T1000 (cell line): ENCODE measurements at places on chromosomes 7 and 10.

DNA sequence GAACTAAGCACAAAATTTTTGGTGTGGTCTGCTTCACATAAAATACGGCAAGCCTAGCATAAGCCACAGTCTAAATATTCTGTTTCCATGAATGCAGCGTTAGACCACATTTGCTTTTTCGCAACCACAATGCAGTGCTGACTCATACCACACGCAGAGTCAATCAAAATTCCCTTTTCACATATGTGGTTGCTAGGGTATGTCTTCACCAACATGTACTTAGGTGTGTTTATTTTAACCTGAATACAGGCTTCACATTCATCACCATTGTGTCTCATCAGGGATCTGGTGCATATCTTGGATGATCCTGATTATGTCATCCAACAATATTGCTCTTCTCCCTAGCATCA, 90.8 kb downstream of the CHN2 start:
- DNase-seq: peak; percentile 67

DNA sequence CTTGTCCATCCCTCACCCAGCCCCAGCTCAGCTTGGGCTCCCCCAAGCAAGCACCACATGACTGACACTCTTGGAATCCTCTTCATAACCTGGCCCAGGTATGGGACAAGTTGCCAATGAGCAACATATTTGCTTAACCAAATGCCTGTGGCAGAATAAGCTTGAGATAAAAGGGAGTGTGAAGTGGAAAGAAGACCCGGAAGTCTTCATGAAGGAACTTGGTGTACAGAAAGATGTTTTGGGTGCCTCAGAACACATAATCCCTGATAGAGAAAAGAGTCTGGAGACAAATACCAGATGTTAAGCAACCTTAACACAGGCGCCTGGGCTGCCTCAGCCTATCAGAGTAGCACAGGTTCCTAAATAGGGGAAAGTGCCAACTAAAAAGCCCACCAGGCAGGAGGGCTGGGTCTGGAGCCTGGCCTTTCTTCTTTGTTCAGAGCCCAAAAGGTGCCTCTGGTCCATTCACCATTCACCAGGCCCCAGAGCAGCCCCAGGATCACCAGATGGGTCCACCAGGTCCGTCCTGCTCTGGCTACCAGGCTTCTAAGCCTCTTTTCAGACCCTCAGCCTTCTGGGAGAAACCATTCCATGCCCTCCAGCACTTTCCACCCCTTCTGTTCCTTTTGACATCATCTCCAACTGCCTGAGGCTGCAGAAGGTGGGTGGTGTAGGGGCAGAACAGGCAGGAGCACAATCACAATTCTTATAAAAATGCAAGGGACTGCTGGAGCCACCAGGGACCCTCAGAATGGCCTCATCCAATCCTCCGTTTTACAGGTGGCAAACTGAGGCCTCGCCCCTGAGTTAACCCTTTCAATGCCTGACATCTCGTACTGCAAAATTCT, 22.6 kb downstream of the KCNMA1 start:
- no peak for DNase-seq

- DNase-seq: no peak
These were observed 361.8 kb upstream of the ZMIZ1 start for GRCh38 chr10:78706726-78707540.

DNA sequence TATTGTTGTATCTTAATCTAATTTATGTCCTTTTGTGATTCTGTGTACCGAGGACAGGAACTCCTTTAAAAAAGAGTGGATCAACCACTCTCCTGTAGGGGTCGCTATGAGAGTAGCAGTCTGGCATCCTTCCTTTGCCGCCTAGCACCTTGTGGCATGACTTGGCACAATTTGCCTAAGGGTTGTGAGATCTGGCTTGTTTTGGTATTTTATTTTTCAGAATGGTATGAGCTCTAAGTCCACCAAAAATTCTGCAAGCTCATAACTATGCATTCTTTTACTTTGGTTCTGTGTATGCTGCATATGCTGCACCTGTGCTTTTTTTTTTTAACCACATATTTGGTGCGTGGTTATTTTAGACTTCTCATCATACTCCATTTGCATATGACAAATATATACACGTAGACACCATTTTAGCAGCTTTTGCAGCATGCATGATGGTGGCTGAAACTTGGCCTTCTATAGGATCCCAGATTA, 112.8 kb downstream of the CDK14 start:
- DNase-seq: no peak

DNA sequence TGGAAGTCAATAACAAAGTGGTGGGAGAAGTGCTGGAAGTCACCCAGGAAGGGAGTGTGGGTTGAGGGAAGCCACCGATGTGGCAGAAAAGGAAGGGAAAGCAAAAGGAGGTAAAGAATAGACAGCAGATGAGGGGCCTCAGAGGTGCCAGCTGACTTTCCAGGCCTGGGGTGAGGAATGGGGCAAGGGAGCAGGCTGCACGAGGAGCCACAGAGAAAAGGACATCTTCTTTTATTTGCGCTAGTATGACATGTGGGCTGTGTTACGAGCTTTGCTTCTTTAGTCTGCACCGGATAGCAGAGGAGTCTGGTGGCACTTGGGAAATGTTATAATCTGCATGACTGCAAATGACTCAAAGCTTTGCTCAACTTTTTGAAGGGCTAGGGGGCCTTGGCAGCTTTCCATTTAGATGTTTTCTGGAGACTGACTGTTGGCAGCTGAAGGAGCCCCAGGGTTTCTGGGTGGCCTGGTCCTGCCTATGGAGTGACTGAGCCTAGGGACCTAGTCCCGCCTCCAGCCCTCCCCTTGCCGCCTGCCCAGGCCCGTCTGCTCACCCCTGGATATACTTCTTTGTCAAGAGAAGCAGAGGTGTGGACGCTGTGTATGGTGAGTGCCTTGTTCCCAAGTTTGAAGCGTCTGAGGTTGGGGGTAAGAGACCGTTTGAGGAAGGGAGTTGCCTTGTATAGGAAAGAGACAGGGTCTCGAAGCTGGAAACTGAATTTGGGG, 5.1 kb downstream of the PRXL2A start:
- peak; percentile 81 for DNase-seq

DNA sequence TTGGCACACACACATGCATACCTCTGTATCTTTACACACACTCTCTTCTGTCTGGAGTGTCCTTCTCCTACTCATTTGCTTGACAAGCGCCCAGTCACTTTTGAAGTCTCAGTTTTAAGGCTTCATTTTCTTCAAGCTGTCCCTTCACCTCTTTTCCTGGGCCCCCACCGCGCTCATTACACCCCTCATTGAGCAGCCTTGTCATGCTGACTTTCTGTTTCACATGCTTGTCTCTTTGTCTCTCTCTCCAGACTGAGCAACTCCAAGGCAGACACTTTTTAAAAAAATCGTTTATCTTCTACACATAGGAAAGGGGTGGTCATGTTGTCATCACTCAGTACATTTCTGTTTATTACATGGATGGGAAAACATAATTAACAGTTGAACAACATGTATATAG, 225.2 kb upstream of the FZD1 start:
- DNase-seq: no peak

GRCh38 chr7:150974468-150975391, 3.4 kb downstream of the KCNH2 start:
- DNase-seq: no peak

DNA sequence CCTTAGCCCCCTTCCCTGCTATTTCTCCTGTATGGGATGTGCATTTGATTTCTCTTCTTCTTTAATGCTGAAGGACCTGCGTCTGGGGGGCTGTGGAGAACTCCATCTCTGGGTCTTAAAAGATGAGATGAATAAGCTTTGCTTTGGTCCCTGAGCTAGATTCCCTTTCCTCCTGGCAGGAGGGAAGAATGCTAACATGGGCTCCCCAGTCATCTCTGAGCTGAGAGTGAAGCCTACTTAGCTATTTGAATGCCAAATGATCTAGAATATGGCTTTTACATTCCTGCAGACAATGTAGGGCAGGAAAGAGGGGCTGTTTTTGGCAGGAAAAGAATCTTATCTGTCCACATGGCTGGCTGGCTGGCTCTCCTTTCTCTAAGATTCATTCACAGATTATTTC, 62.6 kb upstream of the EFCAB10 start:
- no peak for DNase-seq

DNA sequence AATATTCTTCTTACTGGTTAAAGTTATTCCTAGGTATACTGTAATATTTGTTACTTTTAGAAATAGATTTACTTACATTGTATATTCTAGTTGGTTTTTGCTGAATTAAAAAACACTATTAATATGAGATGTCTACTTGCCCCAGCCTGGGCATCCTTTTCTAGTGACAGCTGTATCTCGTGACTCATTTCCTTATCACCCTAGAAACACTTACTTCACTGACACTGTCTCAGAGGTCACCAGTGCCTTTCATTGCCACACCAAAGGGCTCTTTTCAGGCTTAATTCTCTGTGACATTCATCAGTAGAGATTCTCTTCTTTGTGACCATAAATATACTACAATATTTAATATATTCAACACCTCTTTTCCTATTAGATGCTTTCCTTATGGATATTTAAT, 194.7 kb downstream of the GALNT17 start:
- DNase-seq: no peak

- DNase-seq: no peak
These were observed 11.5 kb upstream of the SGMS1 start for GRCh38 chr10:50635286-50635685.

DNA sequence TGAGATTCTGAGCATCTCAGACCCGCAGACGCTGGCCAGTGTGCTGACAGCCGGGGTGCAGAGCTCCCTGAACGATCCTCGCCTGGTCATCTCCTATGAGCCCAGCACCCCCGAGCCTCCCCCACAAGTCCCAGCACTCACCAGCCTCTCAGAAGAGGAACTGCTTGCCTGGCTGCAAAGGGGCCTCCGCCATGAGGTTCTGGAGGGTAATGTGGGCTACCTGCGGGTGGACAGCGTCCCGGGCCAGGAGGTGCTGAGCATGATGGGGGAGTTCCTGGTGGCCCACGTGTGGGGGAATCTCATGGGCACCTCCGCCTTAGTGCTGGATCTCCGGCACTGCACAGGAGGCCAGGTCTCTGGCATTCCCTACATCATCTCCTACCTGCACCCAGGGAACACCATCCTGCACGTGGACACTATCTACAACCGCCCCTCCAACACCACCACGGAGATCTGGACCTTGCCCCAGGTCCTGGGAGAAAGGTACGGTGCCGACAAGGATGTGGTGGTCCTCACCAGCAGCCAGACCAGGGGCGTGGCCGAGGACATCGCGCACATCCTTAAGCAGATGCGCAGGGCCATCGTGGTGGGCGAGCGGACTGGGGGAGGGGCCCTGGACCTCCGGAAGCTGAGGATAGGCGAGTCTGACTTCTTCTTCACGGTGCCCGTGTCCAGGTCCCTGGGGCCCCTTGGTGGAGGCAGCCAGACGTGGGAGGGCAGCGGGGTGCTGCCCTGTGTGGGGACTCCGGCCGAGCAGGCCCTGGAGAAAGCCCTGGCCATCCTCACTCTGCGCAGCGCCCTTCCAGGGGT, 703 bp downstream of the RBP3 start:
- no peak for DNase-seq

GRCh38 chr7:142867097-142867378, 12.2 kb downstream of the EPHB6 start:
- no peak for DNase-seq

- no peak for DNase-seq
These were observed 4.9 kb downstream of the HKDC1 start for GRCh38 chr10:69224862-69225657.

DNA sequence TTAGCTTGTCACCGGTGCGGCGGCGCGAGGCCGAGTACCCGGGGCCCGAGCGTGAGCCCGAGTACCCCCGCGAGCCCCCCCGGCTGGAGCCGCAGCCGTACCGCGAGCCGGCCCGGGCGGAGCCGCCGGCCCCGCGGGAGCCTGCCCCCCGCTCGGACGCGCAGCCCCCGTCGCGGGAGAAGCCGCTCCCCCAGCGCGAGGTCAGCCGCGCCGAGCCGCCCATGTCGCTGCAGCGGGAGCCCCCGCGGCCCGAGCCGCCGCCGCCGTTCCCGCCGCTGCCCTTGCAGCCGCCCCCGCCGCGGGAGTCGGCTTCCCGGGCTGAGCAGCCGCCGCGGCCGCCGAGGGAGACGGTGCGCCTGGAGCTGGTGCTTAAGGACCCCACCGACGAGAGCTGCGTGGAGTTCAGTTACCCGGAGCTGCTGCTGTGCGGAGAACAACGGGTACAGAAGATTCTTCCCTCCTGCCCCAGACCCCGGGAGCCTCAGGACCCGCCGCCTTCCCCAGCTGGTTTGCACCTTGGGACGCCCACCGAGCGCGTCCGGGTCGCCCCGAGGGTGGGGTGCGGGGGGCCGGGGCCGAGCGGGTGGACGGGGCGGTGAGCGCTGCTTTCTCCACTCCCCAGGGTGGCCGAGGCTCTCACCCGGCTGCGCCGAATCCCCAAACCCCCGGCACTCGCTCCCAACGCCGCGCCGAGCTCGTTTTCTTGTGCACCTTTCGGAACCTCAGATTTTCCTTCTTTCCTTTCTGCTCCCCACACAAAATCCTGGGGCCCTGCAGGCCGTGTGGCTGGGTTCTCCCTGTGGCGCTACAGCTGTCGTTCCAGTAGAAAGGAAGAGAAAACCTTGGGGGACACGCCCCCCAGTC, 708 bp downstream of the UBN2 start:
- DNase-seq: no peak

DNA sequence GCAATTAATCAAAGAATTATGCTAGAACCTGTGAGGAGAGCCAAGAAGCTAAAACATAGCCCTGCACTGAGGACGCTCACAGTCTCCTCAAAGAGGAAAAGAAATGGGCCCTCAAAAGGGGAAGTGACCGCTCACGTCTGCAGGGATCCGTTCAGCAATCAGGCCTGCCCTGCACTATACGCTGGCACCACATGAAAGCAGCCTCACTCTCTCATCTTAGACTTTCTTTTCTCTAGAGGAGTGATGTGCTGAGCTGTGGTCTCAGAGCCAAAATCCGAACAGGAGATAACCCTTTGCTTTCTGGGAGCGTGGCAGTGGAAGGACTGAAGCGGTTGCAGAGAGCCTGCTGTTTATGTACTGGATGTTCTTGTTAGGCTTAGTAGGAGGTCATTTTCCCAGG, 6.3 kb upstream of the IL2RA start:
- no peak for DNase-seq

- no peak for DNase-seq
These were observed 19.9 kb upstream of the HSPB1 start for GRCh38 chr7:76282344-76283253.

DNA sequence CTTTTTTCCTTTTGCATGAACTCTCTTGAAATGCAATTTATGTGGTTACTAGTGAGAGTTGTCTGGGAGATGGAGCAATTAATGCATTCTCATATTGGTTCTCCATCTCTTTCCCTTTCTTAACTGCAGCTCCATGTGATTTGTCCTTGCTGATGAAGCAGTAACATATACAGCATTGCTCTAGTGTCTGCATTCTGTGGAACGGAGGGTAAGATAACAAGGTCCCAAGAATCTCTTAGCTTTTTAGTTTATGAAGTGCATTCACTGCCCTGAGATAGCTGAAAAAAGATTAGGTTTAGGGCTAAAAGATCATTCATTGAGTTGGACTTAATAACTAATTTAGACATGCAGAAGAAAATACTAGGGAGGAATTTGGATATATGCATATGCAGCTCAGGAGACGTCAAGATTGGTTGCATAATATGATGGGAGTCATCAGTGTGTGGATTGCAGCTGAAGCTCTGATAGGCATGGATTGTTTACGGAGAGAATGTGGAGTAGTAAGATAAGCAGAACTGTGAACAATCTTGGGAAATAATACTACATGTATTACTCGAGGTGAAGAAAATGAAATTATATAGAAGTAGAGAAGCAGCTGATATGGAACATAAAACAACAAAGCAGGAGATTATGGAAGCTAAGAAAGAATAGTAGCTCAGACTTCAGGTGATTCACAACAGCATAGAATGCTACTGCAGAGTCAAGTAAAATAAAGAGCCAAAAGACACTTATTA, 404.7 kb downstream of the ARL4A start:
- DNase-seq: no peak
